ENCODE measurements at places on chromosomes 2 and 18.

- no peak for DNase-seq
Observed at GRCh38 chr2:227719641-227720040, 1.8 kb upstream of the SLC19A3 start.

DNA sequence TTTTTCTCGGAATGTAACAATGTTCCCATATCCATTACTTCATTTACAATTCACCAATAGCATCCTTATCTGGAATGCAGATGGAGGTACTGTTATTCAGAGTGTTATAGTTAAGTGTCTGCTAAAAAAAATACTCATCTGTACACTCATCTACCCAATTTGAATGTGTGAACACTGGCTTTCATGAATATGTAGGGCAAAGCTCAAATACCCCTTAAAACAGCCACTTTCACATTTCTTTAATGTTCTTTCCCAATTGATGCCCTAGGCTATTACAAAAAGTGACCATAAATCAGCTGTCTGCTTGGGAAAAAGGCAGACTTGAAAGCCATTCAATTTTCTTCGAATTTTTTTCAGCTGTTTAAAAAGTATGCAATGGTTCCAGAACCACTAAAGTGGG is 796.3 kb upstream of the FSHR start:
- DNase-seq, result no peak

DNA sequence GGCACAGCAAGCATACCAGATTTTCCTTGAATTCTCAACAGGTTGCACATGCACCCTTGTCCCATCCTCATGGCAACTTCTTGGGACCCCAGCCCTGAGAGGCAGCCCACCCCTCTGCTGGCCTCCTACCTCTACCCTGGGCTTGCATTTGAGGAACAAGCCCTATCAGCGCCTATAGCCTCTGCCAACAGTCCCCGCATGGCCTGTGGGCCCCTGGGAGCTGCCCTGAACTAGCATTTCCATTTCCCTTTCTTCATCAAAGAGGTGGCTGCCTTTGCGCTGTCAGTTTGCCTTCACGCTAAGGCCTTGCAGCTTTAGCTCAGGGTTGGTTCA is 5.4 kb upstream of the ZAP70 start:
- no peak for DNase-seq

DNA sequence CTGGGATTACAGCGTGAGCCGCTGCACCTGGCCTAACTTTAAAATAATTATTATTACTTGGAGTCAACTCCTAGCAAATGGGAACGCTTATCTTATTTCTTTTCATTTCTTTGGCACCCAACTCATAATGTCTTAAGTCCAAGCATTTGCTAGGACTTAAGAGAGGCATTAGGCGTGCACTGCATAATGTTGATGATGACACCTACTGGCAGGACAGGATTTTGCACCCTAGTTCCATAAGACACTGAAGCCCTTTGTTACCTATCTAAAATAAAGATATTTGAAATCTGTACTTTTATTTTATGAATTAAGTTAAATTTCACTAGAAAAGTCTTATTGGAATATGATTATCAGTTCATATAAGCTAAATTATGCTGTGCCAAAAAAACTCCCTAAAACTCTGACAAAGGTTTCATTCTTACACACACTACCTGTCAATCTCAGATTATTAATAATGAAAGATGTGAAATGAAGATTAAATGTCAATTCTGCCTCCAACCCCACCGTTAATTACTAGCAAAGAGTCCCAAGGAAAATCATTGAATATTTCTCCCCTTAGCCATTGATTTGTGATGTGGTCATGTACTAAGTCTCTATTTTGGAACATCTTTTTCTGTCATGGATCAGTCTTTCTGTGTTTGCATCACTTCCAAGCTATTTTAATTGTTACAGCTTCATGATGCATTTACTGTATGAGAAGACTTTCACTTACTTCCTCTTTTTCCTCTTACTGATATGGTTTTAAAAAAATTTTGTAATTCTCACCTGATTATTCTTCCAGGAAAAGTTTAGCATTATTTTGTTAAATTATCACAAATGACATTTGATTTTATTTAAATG is 12.7 kb upstream of the CDH2 start:
- no peak for DNase-seq

GRCh38 chr2:36177282-36177681 is 178.3 kb upstream of the CRIM1 start:
- no peak for DNase-seq

- DNase-seq, result no peak
Observed at GRCh38 chr2:85310330-85310729, 17.5 kb downstream of the TGOLN2 start.

DNA sequence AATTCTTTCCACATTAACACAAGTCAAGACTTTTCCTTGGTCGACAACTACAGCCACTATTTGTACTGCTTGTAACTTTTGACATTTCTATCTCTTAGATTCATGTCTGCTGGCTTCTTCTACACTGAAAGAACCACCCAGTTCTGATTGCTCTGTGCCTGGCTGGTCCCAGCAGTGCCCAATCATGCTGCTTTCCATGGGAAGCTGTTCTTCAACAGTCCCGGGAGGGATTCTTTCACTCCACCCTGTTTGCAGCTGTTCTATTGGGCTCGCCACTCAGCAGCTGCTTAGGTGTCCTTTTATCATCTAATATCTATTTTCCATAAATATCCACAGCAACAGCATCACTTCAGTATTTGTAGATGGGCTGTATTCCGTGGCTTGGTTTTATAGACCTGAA is 471.1 kb upstream of the SMIM21 start:
- DNase-seq, result no peak

GRCh38 chr18:5251117-5251516 is 44.4 kb downstream of the ZBTB14 start:
- no peak for DNase-seq

GRCh38 chr2:56474412-56475158 is 290.8 kb downstream of the CCDC85A start:
- no peak for DNase-seq

DNA sequence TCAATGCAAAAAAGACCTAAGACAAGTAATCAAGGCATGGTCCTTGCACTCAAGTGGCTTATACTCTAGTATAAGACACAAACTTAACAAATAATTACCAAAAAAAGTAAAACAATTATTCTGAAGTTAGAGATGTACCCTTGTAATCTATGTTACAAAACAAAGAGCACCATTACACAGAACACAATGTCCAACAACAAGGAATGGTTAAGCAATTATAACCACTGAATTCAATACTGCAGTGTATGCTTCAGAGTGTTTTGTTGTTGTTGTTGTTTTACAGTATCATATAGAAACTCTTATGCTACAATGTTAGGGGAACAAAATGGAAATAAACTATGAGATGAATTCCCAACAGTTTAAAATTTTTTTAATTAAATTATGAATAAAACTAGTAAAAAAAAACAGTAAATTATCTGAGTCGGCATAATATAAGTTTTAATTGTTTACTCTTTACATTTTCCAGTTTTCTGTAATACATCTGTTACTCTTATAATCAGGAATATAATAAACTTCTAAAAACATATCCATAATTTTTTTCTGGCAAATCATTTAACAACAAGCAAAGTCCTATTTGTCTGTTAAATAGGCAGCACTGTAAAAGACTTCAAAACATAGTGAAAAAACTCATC is 29.2 kb downstream of the ROCK2 start:
- DNase-seq, result no peak

DNA sequence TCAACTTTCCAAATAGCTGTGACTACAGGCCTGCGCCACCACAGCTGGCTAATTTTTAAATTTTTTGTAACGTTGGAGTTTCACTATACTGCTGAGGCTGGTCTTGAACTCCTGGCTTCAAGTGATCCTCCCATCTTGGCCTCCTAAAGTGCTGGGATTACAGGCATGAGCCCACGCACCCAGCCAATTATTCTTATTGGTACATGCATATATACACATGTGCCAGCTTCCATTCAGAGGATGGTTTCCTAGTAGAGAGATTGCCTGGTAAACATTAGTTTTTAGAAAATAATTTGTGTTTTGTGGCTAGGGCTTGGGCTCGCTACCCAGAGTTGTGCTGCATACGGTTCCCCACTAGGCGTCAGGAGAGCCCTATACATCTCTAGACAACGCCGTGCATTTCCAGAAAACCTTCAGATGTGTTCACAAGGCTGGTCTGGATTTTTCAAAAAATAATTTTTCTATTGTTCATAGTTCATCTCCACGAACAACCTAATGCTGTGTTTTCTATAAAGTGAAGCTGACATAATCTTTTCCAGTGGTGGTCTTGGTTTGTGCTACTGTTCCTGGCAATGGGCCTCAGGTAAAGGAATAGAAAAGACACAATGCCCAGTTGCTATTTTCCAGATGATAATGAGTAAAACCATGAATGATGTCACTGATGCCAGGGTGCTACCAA is 14.6 kb upstream of the AFG3L2 start:
- DNase-seq, result no peak

GRCh38 chr2:31765078-31765945 is 184.6 kb upstream of the SRD5A2 start:
- DNase-seq, result no peak

DNA sequence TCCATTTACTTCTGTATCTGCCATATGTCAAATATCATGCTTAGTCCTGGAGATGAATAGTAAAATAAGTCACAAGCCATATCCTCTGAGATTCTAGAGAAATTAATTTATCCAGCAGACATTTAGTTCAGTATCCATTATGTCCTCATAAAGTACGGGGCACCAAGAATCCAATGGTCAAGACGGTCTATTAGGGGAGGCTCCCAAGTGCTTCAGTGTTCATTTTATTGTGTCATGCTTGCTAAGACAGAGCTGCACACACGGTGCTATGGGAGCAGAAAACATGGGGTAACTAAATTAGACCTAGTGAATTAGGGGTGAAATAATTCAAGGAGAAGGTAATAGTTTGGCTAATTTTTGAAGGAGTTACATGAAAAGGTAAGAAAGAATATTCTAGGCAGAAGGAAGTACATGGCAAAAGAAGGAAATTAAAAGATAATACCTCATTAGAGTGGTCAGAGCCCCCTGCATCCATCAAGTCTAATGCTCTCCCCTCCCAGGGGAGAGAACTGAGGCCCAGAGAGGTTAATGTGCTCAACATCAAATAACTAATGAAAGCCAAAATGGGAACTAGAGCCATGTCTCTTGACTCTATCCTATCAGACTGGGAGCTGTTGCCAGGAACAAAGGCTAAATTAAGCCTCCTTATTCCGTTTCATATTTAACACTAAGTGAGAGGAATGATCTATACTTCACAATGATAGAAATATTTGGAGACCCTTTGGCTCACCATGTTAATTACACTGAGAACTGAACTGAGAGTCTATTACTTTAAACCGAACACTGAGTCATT is 358.7 kb downstream of the LRRTM1 start:
- no peak for DNase-seq

DNA sequence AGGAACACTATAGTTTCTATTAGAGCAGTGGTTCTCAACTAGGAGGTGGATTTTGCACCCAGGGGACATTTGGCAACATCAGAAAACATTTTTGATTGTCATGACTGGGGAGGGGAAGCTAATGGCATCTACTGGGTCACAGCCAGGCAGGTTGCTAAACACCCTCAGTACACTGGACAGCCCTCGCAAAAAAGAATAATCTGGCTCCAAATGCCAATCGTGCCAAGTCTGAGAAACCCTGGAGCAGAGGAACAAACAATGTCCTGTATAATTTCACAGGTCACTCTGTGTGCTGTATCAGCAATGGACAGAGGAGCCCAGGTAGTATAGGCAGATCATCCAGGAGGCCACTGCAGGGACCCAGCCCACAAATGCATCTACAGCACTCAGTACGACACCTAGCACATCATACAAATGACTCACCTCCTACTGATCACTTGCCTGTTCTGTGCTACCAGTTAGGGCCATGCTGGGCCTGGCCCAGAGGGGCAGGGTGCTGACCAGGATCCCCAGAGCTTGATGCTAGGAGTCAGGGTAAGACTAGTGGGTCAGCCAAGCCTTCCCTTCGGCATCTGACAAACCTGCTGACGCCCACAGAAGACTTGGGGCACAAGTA is 37.6 kb downstream of the SFXN5 start:
- DNase-seq, result no peak

- DNase-seq, result no peak
Observed at GRCh38 chr2:139477618-139478017, 697.4 kb upstream of the NXPH2 start.

DNA sequence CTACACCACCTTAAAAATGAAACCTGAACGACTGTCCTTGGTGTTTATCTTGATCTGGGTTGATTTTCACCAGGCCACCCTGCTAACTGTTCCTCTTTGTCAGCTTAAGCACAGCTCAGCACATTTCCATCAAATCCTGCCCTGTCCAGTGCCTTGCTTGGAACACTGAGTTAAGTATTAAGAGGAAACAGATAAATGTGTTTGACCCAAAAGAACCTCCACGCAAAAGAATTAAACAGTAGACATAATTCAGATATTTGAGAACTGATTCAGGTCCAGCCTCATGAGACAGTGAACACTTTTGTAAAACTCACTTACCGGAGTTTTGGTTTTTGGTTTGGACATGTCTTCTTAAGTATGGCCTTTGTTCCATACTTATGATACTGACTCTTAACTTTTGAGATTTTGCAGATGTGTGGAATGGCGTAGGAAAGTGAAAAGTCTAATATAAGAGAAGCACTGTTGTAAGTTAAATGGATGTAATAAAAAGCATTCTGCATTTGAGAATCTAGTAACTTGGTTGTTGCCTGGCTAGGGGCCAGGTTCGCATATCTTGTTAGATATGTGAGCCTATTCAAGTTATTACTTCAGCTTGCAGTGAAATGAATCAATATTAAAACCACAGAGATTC is 88.9 kb upstream of the SERPINE2 start:
- no peak for DNase-seq

Measured in activated T-helper 1 cell treated with anti-CD3 and anti-CD28 coated beads, Interleukin-2, amount 50 U/mL, for 16 hours (primary cell).